ENCODE measurements at places on chromosomes 2 and 18.

GRCh38 chr2:70632966-70633365 is 79.3 kb upstream of the TGFA start:
- DNase-seq, result no peak

DNA sequence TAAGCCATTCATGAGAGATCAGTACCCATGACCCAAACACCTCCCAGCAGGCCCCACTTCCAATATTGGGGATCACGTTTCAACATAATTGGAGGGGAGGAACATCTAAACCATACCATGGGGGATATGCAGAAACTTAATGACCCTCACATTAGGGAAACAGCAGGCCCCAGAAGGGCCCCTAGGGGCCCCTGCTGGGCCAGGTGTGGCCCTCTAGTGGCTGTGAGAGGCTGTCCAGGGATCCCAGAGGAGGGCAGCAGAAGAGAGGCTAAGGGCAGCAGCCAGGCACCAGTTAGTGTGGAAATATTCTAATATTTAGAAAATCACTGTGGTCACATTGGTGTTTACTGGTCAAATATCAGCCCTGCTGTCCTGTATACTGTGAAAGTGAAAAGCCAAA is 49.3 kb upstream of the ANKRD44 start:
- no peak for DNase-seq

GRCh38 chr2:69836316-69836715 is 6.9 kb downstream of the GMCL1 start:
- DNase-seq, result no peak

GRCh38 chr18:76363436-76364120 is 131.5 kb downstream of the ZNF516 start:
- DNase-seq, result no peak

- DNase-seq, result no peak
These were observed 81.1 kb downstream of the RTP5 start for GRCh38 chr2:241950413-241951315.
